ENCODE measurements at places on chromosomes 3 and 15.

GRCh38 chr3:52489453-52489852 is 5.7 kb upstream of the STAB1 start:
- no peak for DNase-seq

GRCh38 chr15:82699726-82700125 is 9.9 kb downstream of the AP3B2 start:
- no peak for DNase-seq

- DNase-seq = no peak
Measured at GRCh38 chr3:81472600-81473362, 288.7 kb downstream of the GBE1 start.

DNA sequence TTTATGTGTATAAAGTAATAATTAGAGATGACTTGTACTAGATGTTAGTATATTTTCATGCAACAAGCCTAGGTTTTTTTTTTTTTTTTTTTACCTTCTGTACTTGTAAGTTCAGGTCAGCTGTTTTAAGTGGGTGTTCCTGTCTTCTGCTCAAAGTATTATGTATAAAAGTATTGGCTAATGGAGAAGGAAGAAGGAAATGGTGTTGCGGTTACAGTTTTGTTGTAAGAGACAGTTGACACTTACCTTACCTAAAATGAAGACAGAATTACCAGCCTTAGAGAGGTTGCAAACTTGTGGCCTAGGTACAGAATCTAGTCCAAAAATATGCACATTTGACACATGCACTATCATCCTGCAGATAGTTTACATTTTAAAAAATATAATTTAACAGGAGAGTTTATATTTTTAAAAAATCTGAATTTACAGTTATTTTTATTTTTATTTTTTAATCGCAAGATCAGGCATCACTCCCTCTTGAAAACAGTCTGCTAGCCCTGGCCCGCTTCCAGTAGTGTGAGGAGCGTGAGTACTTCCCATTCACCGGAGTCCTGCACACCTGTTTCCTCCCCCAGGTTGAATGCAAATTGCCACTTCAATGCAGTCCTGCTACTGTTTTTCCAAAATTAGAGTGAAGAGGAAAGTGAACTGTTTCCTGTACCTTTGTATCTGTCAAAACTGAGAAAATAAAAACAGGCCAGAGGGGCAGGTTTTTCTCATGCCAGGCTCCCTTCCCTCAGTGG is 224.3 kb upstream of the SOX2 start:
- peak; percentile 23 for DNase-seq

DNA sequence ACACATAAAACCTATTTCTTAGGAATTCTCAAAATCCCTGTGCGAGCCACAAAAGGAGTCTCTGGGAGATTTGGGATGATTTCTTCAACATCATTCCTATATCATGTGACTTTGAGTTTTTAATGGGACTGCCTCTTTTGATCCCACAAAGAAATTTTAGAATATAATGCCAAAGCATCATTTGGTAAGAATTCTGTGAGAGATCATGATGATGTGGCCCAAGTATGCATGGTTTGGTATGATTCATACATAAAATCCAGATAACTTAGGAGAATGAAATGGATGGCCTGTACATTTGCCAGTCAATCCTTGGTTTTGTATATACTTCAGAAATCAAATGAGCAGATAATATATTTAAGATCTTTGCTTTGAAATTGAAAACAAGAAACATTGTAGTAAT is 61.3 kb downstream of the UBE2E2 start:
- no peak for DNase-seq

GRCh38 chr3:17444865-17445264 is 297.6 kb downstream of the TBC1D5 start:
- DNase-seq = no peak

GRCh38 chr15:80949756-80950155 is 39.9 kb downstream of the MESD start:
- DNase-seq = no peak

GRCh38 chr15:58458076-58458475 is 26.3 kb downstream of the LIPC start:
- DNase-seq = no peak
